Muscle of back (tissue), 13 donors: ENCODE measurements at places on chromosomes 1 and 21. TPM values are rescaled to one million over a fixed set of nuclear protein-coding genes. Genes with fewer than 3 reads are reported as not detected.

The TNFSF4 gene
- 1.3 TPM for polyA plus RNA-seq

DNA sequence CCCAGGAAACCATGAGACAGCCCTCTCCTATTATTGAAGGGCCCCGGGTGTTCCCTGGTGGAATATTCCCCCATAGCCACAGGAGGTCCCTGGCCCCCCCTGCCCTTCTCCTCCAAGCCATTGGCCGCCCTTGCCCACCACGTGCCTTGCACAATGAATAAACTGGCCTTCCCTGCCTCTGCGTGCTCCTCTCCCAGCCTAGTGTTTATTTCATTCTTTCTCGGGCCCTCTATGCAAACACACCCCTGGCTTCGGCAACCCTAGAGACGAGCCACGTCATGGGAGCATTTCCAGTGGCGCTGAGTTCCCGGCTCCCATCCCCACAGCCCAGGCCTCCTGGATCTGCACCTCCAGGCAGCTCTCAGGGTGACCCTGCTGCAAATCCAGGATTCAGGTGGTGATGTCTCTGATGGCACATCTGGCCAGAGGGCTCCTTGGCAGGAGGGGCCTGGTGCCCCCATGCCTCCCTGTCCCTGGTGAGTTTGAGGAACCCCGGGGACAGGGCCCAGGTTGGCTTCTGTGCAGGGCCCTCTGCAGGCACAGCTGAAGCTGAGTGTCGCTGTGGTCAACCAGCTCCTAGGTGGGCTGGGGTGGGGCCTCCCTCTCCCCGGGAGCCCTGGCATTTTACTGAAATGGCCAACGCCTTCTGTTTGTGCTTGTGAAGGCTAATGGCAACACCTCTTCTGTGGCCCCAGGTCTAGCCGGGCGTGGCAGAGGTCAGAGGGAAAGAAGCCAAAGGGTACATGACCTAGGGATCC, 6.2 kb downstream of the KRTAP10-12 start:
- no peak for DNase-seq

- no peak for DNase-seq
These were observed 418 bp downstream of the DDX20 start for GRCh38 chr1:111756124-111756513.

The KRTAP11-1 gene
- polyA plus RNA-seq = not detected
